ENCODE measurements at places on chromosomes 12 and 14.
A peak's percentile ranks its signal among the peaks of the same experiment; 100 is the strongest.

GRCh38 chr12:52444647-52445595 is 7.0 kb downstream of the KRT6B start:
- H3K27me3 ChIP-seq, result peaks cover 29% of the 10 kb centered on the region
- H3K4me1 ChIP-seq, result peaks cover 9% of the 10 kb centered on the region
- no peak for DNase-seq
- no peak overlapping the region for H3K4me3 ChIP-seq
- H3K36me3 ChIP-seq, result no peaks in the 10 kb centered on the region

DNA sequence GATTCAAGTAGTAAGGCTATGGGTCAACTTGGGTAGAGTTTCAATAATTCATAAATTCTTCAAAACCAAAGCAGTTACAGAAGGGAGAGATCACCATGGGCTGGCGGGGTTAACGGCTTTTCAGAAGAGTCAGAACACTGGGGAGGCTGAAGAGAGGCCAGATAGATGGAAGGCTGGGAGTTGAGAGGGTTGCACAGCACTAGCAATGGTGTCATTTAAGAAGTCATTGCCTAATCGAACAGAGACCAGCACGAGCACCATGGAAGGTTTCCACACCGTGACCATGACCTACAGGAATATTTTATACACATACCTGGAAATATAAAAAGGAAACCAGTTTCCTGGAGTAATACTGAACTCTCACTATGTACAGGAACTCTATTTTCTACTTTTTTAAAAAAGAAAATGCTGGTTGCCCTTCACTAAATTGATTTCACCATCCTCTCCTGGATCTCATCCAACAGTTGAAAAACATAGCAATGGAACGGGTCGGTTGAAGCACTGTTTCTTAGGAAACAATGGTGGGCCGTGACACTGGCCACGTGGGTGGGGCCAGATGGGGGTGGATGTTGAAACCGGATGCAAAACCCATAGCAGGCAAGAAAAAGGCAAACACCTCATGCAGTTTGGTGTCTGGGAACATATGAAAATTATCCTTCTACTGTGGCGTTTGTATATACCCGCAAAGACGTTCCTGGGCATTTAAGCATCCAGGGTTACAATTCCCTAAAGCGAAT is 38.0 kb upstream of the RIN3 start:
- H3K27me3 ChIP-seq, result peaks cover 8% of the 10 kb centered on the region
- no peak overlapping the region for H3K4me3 ChIP-seq
- no peak overlapping the region for H3K27ac ChIP-seq
- no peak for DNase-seq

DNA sequence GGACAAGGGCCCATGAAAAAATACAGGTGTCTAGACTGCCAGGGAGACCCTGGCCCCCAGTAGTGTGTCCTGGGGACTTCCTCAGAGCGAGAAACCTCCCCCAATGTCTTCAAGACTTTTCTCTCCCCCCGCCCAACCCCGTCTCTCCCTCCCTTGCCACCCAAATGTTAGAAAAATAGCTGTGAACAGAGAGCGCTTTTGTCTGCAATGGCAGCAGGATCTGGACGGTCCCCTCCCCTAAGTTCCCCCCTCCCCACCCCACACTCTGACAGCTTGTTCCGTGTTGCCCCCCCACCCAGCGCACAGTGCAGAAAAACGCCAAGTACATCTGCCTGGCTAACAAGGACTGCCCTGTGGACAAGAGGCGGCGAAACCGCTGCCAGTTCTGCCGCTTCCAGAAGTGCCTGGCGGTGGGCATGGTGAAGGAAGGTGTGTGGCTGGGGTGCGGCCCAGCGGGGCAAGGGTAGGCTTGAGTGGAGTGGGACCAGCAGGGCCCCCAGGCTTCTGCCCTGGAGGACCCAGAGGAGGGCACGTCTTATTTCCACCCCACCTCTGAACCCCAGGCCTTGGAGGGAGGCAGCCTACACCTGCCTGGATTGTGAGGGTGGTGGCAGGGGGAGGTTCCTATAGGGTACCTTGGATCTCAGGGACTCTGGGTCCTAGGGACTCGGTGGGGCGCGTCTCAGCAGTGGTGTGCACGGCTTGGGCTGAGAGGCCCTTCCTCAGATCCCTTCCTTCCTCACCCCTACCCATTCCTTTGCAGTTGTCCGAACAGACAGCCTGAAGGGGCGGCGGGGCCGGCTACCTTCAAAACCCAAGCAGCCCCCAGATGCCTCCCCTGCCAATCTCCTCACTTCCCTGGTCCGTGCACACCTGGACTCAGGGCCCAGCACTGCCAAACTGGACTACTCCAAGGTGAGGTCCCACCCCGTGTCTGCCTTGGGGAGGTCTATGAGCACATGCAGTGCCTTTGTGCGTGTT is 4.8 kb downstream of the NR4A1 start:
- no peak for DNase-seq
- H3K4me1 ChIP-seq, result peaks cover 15% of the 10 kb centered on the region
- H3K27me3 ChIP-seq, result no peaks in the 10 kb centered on the region
- H3K4me3 ChIP-seq, result no peak overlapping the region

GRCh38 chr14:99644723-99645544 is at the start of gene HHIPL1:
HHIPL1 (plus strand) TSS chr14:99645129; CDS start chr14:99645208, 79 bp downstream.
- H3K27me3 ChIP-seq, result peaks cover 37% of the 10 kb centered on the region
- H3K27ac ChIP-seq, result no peak within 1 kb of the TSS
- H3K4me3 ChIP-seq, result peak within 1 kb of the TSS; percentile 59
- peak; percentile 19 for DNase-seq
- H3K36me3 ChIP-seq, result no peaks in the 10 kb centered on the region

DNA sequence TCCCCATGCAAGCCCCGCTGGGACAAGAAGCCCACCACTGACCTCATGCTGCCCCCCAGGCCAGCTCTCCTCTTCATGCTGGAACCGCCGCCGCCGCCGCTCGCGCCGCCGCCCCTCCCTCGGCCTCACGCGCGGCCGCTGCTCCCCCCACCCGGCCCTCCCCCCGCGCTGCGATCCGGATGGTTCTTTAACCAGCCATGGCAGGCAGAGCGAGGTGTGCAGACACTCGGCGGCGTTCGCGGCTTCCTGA is at the start of gene DCAF5:
Gene DCAF5 (minus strand): TSS at position 218 of the 250 bp plus-strand sequence. CDS start 141 bp downstream, at position 77.
- H3K4me3 ChIP-seq, result peak within 1 kb of the TSS; percentile 90
- H3K4me1 ChIP-seq, result peaks cover 26% of the 10 kb centered on the region
- peaks cover 6% of the 10 kb centered on the region for H3K36me3 ChIP-seq
- DNase-seq, result peak; percentile 81
- peak within 1 kb of the TSS; percentile 97 for H3K27ac ChIP-seq
- no peaks in the 10 kb centered on the region for H3K27me3 ChIP-seq

DNA sequence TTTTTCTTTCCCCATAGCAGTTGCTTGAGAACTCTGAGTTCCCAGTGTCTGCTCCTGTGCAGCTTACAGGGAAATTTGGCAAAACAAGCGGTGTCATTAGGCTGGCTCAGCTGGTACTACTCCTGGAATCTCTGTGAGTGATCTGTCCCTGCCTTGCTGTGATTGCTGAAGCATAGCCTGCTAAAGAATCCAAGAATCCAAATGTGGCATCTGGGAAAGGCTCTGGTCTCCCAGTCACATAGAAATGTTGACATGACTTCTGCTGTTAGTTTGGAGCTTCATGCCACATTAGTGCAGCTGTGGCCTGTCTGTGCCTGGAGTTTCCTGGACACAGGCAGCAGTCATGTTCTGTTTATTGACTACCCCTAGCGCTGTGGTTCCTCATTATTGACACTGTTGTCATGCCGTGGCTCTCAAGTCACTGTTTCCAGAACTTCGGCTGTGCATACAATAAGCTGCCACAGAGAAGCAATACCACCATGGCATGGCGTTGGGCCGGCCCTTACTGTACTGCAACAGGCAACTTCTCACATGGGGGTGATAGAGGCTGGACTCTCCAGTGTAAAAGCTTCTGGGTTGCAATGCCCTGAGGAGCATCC is 166.8 kb downstream of the MYRFL start:
- no peak overlapping the region for H3K27ac ChIP-seq
- no peak for DNase-seq
- H3K4me1 ChIP-seq, result no peaks in the 10 kb centered on the region
- H3K27me3 ChIP-seq, result no peaks in the 10 kb centered on the region

DNA sequence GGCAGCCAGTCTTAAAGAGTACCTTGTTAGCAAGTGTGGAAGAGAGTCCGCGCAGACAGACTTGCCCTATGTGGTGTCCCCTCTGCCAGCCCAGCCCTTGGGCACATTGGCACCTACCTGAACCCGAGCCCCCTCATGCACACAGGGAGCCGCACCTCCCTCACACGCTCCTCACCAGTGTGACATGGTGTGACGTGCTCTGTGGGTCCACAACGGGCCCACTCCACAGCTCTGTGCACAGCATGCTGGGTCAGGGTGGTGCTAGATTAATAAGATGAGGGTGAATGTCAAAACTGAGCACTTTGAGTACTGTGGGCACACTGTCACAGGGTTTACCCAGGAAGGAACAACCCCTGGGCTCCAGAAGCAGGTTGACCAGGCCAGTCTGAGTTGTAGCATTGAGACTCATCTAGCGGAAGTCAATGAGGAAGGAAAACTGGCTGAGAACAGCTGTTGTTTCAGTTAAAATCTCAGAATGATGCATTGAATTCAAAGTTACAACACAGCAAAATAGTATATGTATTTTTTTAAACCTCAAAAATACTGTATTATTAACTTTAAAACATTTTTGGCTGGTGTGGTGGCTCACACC is 53.4 kb upstream of the AMN start:
- H3K27me3 ChIP-seq, result no peaks in the 10 kb centered on the region
- H3K27ac ChIP-seq, result peak overlapping the region; percentile 9
- DNase-seq, result no peak
- H3K36me3 ChIP-seq, result peaks cover 7% of the 10 kb centered on the region

GRCh38 chr12:11545484-11546330 is 103.8 kb upstream of the ETV6 start:
- H3K4me3 ChIP-seq, result no peak overlapping the region
- peak overlapping the region; percentile 54 for H3K27ac ChIP-seq
- H3K4me1 ChIP-seq, result peaks cover 9% of the 10 kb centered on the region
- H3K27me3 ChIP-seq, result no peaks in the 10 kb centered on the region
- no peak for DNase-seq

DNA sequence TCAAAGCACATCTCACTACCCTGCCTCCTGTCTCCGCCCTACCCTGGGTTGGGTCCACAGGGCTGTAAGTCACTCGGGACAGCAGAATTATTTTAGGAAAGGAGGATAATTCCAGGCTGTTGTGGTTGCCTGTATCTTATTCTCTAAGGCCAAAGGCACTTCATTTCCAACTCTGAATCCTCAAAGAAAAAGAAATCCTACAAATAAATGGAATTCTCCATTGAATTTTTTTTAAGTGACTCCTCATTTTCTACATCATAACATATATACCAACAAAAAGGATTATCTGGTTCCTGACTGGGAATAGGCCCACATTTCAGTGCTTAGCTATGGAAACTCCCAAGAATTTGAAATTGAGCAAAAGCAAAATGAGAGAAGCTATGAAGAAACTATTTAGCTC is 186.4 kb downstream of the ITPR2 start:
- no peak overlapping the region for H3K27ac ChIP-seq
- H3K4me1 ChIP-seq, result peaks cover 5% of the 10 kb centered on the region
- DNase-seq, result no peak
- peaks cover 17% of the 10 kb centered on the region for H3K36me3 ChIP-seq
